ENCODE measurements at places on chromosomes 2 and 18.

DNA sequence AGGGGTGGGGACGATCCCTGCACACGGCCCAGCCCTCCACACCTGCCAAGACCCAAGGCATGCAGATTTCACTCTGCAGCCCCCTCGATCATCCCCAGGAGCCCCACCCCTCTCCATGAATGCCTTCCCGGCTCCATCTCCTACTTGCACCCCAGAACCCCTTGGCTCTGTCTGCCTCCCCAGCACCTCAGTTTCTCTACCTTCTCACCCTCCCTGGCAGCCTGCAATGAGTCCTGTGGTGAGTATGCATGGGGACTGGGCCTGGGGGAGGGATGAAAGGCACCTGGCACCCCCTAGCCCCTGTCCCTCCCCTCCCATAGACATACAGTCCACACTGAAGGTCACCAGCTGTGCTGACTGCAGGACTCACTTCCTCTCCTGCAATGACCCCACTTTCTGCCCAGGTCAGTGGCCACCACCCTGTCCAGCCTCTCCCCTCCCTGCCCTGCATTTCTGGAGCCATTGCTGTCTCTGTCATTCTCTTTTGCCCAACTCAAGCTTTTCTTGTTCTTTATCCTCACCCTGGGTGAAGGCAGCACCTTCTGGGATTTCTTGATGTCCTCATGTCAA lies 1.0 kb downstream of the TEX51 start:
- no peak for DNase-seq

DNA sequence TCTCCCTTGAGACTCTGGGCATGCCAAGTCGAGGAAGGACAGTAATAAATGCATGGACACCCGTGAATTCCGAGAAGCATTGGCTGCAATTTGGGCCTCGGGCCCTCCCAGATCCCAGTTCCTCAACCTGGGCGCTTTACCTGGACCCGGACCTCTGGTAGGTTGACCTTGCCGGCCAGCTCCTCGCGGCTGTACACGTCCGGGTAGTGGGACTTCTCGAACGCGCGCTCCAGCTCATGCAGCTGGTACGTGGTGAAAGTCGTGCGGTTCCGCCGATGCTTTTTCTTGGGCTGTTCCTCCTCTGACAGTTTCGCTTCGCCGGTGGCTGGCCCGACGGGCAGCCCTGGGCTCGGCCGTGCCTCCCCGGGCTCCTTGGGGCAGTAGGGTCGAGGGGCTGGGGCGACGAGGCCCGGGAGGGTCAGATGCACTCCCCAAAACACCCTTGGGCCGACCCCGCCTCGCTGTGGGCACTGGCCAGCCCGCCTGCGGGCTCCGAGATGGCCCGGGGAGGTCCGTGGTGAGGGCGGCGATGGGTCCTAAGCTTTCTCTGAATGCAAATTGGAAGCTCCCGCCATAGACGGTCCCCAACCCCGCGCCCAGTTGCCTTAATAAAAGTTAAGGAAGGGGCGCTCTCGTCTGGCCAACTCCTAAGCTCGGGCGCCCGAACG lies 899 bp downstream of the RAX start:
- no peak for DNase-seq

- DNase-seq = no peak
Observed at GRCh38 chr2:234957834-234958135, 6.0 kb downstream of the SH3BP4 start.

DNA sequence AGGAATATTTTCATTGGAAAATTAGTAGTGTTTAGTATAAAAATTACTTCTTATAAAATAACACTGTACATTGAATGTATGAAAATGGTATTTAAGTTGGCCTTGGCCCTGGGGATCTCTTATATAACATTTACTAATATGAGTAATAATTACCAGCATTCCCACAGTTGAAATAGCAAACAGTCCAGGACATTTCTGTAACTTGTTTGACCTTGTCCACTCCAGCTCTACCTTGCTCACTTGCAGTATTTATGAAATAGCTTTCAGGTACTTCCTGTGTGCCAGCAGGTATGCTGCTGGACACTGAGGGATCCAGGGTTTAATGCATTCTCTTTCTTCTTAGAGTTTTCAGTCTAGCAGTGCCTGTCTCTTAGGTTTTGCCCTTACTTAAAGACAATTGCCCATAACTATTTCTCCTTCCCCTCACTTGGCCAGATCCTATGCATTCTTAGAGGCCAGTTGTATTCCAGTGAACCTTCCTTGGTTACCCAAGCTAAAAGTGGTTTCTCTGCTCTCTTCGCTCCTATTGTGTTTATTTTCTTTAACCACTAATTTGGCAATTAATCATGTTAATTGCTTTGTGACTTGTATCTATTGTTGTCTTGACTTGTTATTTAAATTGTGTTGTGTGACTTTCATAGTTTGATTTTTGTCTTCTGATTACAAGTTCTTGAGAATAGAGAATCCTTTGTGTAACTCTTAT lies 25.9 kb downstream of the BABAM2 start:
- DNase-seq = no peak

DNA sequence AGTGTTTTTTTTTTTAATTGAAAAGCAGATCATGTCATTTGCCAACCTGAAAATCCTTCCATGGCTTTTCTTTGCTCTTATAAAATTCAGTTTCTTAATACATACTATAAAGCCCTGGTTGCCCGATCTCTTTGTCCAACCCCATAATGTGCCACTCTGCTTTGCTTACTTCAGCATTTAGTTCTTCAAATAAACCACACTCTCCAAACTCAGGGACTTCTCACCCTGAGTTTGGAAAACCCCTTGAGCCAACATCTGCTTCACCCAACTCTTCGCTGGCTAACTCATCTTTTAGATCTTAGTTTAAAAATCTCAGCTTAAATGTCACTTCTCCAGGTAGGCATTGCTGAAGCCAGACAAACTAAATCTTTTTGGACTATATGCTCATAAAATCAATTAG lies 1.3 kb upstream of the STAT1 start:
- DNase-seq = no peak

DNA sequence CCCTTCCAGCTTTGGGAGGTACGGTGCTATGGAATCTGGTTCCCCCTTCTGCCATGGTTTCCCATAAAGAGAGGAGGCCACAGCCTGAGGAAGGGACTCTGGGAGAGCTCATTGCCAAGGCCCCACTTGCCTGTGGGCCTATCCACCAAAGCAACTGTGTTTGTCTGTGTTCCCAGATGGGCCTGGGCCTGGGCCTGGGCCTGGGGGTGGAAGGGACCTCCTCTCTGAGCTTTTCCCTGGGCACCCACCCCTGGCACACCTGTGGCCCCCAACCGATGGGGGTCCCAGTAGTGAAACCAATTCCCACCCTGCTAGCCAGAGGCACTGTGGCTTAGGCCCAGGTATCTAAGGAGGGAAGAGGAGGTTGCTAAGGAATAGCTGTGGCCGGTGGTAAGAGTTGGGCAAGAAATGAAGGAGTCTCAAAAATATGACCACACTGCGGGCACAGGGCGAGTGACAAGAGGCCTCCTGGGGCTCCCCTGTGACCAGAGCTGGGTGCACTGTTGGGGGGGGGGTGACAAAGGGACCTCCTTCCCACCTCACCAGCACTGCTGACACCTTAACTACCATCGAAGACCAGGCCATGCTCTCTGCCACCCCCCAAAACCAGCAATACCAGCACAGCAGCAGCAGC lies 4.9 kb upstream of the DUSP2 start:
- DNase-seq = no peak

- DNase-seq = no peak
Observed at GRCh38 chr2:195834836-195835235, 177.8 kb downstream of the SLC39A10 start.

DNA sequence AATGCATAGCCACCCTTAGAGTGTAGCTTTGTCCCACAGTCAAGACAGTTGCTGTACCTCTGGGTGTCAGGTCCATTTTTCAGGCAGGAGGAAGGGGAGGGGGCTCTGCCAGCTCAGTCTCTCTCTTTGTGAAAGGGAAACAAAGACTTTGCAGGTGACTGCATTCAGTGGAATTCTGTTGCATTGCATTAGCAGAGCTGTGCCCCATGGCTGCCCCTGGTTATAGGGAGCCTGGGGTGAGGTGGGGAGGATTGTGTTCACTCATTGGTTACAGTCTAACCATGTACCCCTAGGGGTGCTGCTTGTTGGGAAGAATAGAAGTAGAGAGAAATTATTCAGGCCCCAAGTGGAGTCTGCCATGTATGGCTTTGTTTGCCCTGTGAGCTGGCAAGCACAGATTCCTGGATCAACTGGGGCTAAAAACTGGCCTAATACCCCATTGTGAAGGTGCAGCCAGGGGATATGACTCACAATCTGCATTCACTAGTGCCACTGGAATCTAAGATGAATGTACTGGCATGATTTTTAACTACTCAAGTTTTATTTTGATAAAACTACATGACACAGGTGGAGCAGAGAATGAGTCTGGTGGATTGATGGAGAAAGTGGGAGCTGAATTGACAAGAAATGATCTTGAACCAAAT lies 118.4 kb downstream of the SH3BP4 start:
- no peak for DNase-seq

- DNase-seq = no peak
Observed at GRCh38 chr2:217966423-217967070, 36.2 kb downstream of the TNS1 start.

DNA sequence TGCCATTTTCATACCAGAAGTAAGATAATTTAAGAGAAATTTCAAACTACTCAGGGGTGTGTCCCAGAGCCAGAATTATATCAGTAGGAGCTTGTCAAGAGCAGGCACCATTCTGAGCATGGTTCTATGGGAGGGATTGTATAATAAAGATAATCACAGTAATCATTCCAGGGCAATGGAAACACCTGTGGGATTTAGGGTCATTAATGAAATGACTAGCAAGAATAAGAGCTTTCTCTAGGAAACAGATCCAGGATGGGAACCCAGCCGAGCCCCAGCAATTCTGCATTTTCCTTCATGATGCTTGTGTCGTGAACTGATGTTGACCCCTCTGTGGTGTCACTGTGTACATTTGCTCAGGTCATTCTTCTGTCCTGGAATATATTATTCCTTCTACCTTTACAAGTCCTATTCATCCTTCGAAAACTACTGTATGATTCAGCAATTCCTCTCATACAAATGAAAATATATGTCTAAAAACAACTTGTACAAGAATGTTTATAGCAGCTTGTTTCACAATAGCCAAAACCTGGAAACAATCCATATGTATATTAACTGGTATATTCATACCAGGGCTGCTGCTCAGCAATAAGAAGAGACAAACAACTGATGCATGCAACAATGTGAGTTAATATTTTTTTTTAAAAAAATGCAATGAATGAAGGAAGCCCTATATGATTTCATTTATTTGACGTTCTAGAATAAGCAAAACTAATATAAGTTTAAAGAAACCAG lies 687.8 kb upstream of the KLHL29 start:
- DNase-seq = no peak

- no peak for DNase-seq
Observed at GRCh38 chr18:45802814-45803492, 22.5 kb upstream of the SIGLEC15 start.

GRCh38 chr18:24326211-24326610 lies 71.4 kb downstream of the OSBPL1A start:
- DNase-seq = no peak

- DNase-seq = no peak
Observed at GRCh38 chr2:239225871-239226561, 174.8 kb downstream of the HDAC4 start.

DNA sequence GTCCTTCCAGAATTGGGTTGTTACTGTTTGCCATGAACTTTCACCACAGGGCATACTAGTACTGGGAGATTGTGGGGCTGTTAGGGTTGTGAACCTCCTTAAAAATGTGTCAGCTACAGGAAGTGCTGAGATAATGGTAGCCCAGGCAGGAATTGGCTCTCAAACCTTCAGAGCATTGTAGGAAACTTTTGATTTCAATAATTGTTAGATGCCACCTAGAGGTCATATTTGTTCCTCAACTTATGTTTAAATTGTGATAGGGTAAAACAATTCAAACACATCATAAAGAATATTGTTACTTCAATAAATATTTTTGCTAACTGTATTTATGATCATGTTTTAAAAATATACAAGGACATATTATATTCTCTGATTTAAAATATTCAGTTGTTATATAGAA lies 594.6 kb downstream of the ADCYAP1 start:
- no peak for DNase-seq

GRCh38 chr18:12048010-12048826 lies 45.4 kb upstream of the ANKRD62 start:
- no peak for DNase-seq

DNA sequence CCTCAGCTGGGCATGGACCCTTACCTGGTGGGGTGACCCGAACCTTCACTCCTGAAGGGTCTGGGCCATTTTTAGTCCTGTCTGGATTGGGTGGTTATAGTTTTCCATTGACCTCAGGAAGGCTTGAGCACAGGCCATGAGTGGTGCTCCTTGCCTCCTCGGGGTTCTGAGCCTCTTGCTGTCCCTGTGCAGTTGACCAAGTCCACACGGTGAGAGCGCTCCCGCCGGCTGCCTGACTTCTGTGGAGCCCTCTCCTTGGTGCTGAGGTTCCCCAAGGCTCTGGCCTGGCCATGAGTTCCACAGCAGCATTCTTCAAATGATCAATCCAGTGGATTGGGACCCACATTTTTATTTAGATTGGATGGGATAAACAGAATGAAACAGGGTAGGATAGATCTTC lies 159.5 kb downstream of the SEPTIN10 start:
- DNase-seq = no peak

- DNase-seq = no peak
Observed at GRCh38 chr2:101628030-101628392, 69.5 kb upstream of the MAP4K4 start.

- DNase-seq = no peak
Observed at GRCh38 chr2:19899985-19900930, 1.5 kb downstream of the TTC32 start.

GRCh38 chr18:24602201-24602600 lies 141.8 kb downstream of the HRH4 start:
- no peak for DNase-seq

DNA sequence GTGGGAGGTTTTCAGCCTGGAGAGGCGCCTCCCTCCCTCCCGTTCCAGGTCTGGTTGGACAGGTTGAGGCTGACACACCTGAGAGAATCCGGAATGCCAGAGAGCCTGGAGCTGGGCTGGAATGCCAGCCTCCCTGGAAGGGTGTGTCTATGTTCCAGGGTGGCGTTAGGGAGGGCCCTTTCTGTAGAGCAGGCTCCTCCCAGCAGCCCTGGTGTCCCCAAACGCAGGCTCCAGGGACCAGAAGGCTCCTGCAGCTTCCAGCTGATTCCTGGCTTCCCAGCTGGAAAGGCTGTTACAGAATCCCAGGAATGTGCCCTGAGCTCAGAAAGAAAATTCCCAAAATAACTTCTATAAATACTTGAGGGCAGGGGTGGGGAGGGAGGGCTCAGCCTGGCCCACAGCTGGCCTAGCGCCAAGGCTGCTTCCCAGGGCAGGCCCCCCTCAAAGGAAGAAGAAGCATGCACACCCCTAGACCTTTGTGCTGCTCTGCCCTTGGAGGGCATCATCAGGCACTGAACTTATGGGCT lies 85.4 kb downstream of the STPG4 start:
- DNase-seq = no peak

All from glutamatergic neuron (in vitro differentiated cells).